Activated T-cell treated with anti-CD3 and anti-CD28 coated beads for 24 hours (primary cell): ENCODE measurements at places on chromosomes 16 and 17.

GRCh38 chr17:80586846-80587228, 42.2 kb downstream of the RPTOR start:
- DNase-seq: no peak

GRCh38 chr17:8896641-8897635, 29.5 kb upstream of the PIK3R6 start:
- no peak for DNase-seq

DNA sequence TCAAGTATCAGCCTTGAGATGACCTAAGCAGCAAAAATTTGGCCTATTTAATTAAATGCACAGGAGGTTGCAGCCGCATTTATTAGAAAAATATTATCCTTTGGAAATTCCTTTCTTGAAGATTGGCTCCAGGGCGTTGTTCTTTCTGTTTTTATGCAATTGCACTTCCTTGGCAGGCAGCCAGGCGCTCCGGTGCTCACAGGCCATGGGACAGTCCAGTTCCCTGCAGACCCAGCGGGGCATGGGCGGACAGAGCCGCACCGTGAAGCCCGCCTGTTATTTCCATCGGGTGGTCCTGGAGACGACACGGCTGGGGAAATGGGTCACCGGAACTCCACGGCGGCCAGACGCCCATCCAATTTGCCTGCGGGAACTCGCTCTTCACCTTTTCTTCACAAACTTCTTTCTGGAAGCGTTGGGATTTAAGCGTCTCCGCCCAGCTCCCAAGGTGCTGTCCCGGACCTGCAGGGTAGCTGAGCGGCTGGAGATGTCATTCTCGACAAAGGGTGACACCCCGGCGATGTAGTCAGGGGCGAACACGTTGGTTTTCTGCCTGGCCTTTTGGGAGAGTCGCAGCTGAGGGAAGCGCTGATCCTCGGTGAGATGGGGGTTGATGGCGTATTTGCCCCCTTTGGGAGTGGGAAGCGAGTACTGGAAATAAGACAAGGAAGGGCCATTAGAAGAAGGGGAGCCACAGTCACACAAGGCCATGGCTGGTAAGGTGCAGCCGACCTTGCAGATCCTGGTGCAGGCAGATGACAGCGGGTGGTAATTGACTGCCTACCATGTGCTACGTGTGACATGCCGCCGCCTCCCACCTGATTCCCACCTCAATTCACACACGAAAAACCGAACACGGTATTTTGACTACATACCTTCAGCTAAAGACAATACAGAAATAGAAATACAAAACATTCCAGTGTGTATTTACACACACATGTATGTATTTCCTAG, 12.5 kb downstream of the NOB1 start:
- no peak for DNase-seq

DNA sequence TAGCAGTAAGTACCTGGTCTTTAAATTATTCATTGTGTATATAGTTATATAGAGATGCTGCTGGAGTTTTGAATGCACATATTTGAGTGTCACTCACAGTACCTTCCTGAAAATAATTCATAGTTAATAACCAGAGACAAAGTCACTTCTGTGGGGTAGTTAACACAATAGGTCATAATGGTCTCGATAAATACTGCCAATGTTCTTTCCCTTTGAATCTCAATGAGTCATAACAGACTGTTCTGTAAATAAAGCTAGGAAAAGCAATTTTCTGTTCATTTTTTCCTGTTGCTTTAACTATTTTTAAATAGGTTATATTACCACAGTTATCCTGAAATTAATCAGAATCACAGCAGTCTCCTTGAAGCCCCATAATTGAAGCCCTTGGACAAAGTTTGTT, 87.2 kb downstream of the MAP2K4 start:
- no peak for DNase-seq

GRCh38 chr17:8300627-8301242, 5.5 kb upstream of the SLC25A35 start:
- peak; percentile 41 for DNase-seq
